ENCODE measurements at places on chromosomes 11 and 22.

DNA sequence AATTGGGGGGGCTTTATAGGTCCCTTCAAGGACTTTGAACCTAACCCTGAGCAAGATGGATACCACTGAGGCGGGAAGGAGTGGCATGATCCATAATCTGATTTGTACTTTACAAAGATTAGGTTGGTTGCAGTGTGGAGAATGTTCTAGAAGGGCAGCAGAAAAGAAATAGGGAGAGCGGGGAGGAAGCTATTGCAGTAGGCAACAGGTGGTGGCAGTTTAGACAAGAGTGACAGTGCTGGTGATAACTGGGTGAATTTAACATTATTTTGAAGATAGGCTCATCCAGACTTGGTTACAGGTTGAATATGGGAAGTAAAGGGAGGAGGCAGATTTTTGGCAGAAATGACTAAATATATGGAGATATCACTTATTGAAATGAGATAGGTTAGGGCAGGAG is 179.9 kb upstream of the CADM1 start:
- peaks cover 6% of the 10 kb centered on the region for H3K27me3 ChIP-seq
- no peak overlapping the region for H3K4me3 ChIP-seq
- H3K36me3 ChIP-seq, result no peaks in the 10 kb centered on the region
- H3K4me1 ChIP-seq, result no peaks in the 10 kb centered on the region
- DNase-seq, result no peak

GRCh38 chr11:64654958-64655541 is 64.0 kb downstream of the SLC22A12 start:
- H3K36me3 ChIP-seq, result no peaks in the 10 kb centered on the region
- H3K27ac ChIP-seq, result no peak overlapping the region
- peaks cover 3% of the 10 kb centered on the region for H3K27me3 ChIP-seq
- no peak overlapping the region for H3K4me3 ChIP-seq
- H3K4me1 ChIP-seq, result peaks cover 8% of the 10 kb centered on the region

DNA sequence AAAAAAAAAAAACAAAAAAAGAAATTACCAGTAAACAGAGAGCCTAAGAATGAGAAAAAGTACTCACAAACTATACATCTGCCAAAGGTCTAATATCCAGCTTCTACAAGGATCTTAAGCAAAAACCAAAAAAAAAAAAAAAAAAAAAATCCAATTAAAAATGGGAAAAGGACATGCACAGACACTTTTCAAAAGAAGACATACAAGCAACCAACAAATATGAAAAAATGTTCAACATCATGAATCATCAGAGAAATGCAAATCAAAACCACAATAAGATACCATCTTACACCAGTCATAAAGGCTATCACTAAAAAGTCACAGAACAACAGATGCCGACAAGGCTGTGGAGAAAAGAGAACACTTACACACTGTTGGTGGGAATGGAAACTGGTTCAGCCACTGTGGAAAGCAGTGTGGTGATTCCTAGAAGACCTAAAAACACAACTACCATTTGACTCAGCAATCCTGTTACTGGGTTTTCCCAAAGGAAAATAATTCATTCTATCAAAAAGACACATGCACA is 18.3 kb downstream of the MS4A6A start:
- peaks cover 9% of the 10 kb centered on the region for H3K36me3 ChIP-seq
- H3K4me3 ChIP-seq, result no peak overlapping the region
- H3K27me3 ChIP-seq, result peaks cover 29% of the 10 kb centered on the region
- no peak for DNase-seq
- peak overlapping the region; percentile 75 for H3K27ac ChIP-seq
- H3K4me1 ChIP-seq, result peaks cover 13% of the 10 kb centered on the region

DNA sequence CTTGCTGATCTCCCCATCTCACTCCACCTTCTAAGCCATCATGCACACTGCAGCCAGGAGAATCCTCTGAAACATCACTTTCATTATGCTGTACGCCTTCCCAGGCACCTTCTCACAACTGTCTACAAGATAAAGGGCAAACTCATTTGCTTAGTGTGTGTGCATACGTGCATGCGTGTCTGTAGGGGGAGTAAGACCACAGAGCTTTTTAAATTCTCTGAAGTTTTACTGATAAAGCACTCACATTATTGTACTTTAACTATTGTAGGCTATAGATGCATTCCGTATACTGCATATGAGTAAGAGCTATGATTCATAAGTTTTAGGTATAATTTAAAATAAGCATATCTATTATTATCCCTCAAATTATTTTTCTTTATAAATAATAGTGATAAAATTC is 15.3 kb upstream of the ANKK1 start:
- no peak overlapping the region for H3K4me3 ChIP-seq
- no peaks in the 10 kb centered on the region for H3K27me3 ChIP-seq
- H3K36me3 ChIP-seq, result peaks cover 5% of the 10 kb centered on the region
- DNase-seq, result no peak
- peaks cover 4% of the 10 kb centered on the region for H3K4me1 ChIP-seq

DNA sequence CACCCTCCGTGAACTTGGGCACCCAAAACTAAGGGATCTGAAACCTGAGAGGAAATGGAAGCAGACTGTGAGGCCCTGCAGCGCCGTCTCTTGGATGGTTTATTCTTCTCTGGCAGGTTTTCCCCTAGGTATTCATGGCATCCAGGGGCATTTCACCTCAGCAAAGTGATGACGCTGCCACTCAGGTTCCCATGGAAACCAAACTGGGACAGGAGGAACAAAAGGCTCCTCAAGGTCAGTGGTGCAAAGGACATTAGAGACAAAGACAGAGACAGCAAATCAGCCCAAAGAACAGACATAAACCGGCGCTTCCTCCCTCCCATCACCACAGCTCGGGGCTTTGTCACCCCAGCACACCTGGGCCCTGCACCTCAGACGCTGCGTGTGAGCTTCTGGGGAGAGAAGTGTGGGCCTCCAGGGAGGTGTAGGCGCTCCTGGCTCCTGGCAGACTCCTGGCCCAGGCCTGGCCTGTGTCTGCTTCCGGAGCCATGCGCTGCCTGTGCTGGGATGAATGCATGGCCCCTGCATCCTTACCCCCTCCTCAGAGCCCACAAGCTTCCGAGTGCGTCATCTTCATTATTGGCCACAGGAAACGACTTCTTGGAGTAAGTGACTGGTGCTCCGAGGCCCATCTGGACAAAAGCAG is 5.9 kb downstream of the TP53AIP1 start:
- no peaks in the 10 kb centered on the region for H3K27me3 ChIP-seq
- no peaks in the 10 kb centered on the region for H3K4me1 ChIP-seq
- no peak overlapping the region for H3K27ac ChIP-seq

- H3K36me3 ChIP-seq, result no peaks in the 10 kb centered on the region
- peak; percentile 31 for DNase-seq
- H3K4me1 ChIP-seq, result peaks cover 32% of the 10 kb centered on the region
- H3K27me3 ChIP-seq, result peaks cover 4% of the 10 kb centered on the region
- H3K27ac ChIP-seq, result no peak overlapping the region
- H3K4me3 ChIP-seq, result peak overlapping the region; percentile 79
Measured at GRCh38 chr11:63613517-63614135, 607 bp downstream of the PLAAT3 start.

GRCh38 chr11:107719557-107720302 is 7.9 kb upstream of the SLN start:
- H3K4me1 ChIP-seq, result no peaks in the 10 kb centered on the region
- no peak for DNase-seq
- H3K27ac ChIP-seq, result no peak overlapping the region
- peaks cover 6% of the 10 kb centered on the region for H3K27me3 ChIP-seq

- DNase-seq, result no peak
- peaks cover 7% of the 10 kb centered on the region for H3K4me1 ChIP-seq
- H3K4me3 ChIP-seq, result no peak overlapping the region
- H3K27me3 ChIP-seq, result peaks cover 31% of the 10 kb centered on the region
- H3K36me3 ChIP-seq, result peaks cover 3% of the 10 kb centered on the region
Measured at GRCh38 chr11:93326681-93327080, 3.9 kb upstream of the DEUP1 start.

DNA sequence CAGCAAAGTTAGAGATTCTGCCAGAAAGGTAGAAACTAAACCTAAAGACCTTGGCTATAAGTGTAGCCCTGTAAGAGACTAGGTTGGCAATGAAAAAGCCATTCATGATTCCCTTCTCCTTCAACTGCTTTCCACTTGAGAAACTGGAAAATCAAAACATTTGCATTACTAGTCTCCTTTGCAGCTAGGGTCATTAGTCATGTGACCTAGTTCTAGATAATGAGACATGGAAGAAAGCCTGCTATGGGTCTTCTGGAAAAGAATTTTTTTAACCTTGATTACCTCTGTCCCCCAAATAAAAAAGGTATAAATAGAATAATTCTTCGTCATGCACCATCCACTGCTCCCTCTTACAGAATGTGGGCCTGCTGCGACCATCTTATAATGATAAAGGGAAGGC is 80.1 kb downstream of the SOX6 start:
- H3K4me1 ChIP-seq, result no peaks in the 10 kb centered on the region
- H3K27ac ChIP-seq, result no peak overlapping the region
- no peaks in the 10 kb centered on the region for H3K36me3 ChIP-seq
- H3K27me3 ChIP-seq, result no peaks in the 10 kb centered on the region

- H3K4me3 ChIP-seq, result no peak overlapping the region
- H3K4me1 ChIP-seq, result peaks cover 8% of the 10 kb centered on the region
- H3K36me3 ChIP-seq, result peaks cover 4% of the 10 kb centered on the region
- DNase-seq, result no peak
- no peak overlapping the region for H3K27ac ChIP-seq
Measured at GRCh38 chr11:134266841-134267251, 9.3 kb upstream of the GLB1L3 start.

DNA sequence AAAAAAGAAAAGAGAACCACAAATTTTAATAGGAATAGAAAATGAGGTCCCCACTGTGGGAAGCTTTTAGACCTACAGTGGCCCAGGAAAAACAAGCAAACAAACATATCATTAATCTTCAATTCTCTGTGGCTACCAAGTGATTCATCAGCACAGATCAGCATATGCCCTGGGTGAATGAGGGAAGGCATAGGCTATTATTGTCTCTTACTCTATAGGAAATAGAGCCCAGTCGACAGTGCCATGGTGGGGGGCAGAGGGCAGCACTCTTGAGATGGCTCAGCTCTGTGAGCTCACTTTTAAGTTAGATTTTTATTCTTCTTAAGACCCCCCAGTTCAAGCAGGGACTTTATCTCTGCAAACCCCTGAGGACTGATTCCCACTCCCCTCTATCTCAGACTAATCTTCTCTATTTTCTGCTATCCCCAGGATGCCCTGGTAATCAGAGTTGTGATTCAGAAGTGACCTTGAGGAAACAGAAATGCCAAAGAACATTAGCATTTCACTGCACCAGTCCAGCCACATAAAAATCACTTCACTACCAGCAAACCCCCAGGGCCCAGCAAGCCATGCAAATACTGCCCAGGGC is 9.5 kb upstream of the FEZ1 start:
- DNase-seq, result no peak
- no peak overlapping the region for H3K4me3 ChIP-seq
- peaks cover 1% of the 10 kb centered on the region for H3K27me3 ChIP-seq
- H3K4me1 ChIP-seq, result peaks cover 15% of the 10 kb centered on the region

- H3K27me3 ChIP-seq, result no peaks in the 10 kb centered on the region
- H3K4me1 ChIP-seq, result no peaks in the 10 kb centered on the region
- H3K4me3 ChIP-seq, result no peak overlapping the region
- no peak for DNase-seq
- no peaks in the 10 kb centered on the region for H3K36me3 ChIP-seq
Measured at GRCh38 chr11:80054582-80055165, 613.8 kb upstream of the TENM4 start.

DNA sequence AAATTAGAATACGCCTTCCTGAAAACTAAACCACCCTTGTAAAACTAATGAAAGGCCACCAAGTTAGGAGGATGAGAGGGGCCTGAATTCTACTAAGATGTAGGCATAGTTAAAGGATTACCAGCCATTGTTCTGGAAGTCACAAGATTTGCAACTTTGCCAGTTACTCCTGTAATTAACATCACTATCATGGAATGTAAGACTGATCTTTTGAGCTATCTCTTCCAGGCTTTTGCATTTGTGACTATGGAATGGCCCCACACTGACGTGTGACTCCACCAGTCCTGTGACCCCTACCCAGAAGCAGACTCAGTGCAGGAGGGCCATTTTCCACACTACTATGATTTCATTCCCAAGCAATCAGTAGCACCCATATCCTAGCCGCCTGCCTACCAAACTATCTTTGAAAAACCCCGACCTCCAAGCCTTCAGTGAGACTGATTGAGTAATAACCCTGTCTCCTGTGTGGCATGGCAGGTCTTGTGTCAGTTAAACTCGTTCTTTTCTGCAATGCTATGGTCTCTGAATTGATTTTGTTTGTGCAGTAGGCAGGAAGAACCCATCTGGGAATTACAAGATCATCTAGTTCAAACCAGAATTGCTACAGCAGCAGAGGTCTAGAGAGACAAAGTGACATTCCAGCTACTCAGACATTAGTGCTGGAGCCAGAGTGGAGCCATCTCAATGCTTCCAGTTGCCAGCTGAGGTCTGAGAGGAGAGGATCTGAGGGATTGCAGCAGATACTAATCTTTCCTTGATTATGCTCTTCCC is 1.9 kb upstream of the CTSF start:
- no peaks in the 10 kb centered on the region for H3K36me3 ChIP-seq
- no peak overlapping the region for H3K4me3 ChIP-seq
- H3K27ac ChIP-seq, result no peak overlapping the region
- no peak for DNase-seq
- peaks cover 6% of the 10 kb centered on the region for H3K27me3 ChIP-seq
- peaks cover 12% of the 10 kb centered on the region for H3K4me1 ChIP-seq

DNA sequence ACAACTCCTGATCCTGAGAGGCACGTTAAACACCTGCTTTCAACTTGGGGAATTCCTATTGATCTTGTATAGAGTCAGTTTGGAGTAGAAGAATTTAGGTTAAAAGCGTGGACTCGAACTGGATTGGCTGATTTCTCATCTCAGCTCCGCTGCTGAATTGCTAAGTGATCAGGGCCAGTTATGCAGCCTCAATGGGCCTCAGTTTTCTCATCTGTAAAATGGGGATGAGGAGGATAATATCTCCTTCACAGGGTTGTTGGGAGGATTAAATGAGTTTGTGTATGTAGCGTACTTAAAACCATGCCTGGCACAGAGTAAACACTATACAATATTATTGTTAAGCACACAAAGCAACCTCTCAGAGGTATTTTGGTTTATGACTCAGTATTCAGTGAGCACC is 53.2 kb upstream of the HEPHL1 start:
- H3K27me3 ChIP-seq, result peaks cover 7% of the 10 kb centered on the region
- H3K4me1 ChIP-seq, result no peaks in the 10 kb centered on the region
- DNase-seq, result no peak

Measured in activated naive CD8-positive, alpha-beta T cell treated with anti-CD3 and anti-CD28 coated beads, Interleukin-2, amount 50 U/mL, for 24 hours (primary cell).